ENCODE measurements at places on chromosomes 13 and 19. TPM values are rescaled to one million over a fixed set of nuclear protein-coding genes. Genes with fewer than 3 reads are reported as not detected.

UBE2S gene
- total RNA-seq, result 57.3 TPM

AMER2 gene
- not detected for total RNA-seq

ZNF492 gene
- 0.09 TPM for total RNA-seq

GFY gene
- not detected for total RNA-seq

FAM83E gene
- total RNA-seq, result 0.46 TPM

ZNF90 gene
- total RNA-seq, result 0.57 TPM

ZNF560 gene
- total RNA-seq, result 0.57 TPM

OR7D4 gene
- total RNA-seq, result not detected

All from smooth muscle cell of bladder (primary cell).